ENCODE measurements at places on chromosomes 13 and 19. TPM values are rescaled to one million over a fixed set of nuclear protein-coding genes. Genes with fewer than 3 reads are reported as not detected.

Gene ZNF540
- 4.9 TPM for polyA plus RNA-seq

Gene OVOL3
- not detected for polyA plus RNA-seq

DNA sequence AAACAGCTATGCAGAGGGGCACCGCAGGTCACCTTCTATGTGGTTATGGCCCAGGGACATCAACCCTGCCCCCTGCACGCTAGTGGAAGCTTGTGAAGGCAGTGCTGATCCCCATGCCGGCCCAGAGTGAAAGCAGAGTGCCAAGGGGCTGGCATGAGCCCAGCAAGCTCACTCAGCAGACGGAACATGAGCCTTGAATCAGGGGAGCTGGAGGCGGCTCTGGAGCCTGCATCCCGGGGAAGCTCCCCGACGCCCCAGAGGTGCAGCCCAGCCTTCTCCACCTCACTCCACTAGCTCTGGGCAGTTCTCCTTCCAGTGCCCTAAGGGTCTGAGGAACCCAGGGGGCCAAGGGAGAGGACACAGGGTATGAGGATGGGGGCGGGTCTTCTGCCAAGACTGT, 19.0 kb upstream of the ISYNA1 start:
- DNase-seq = no peak

- DNase-seq = peak; percentile 76
Observed at GRCh38 chr19:4851551-4852290, 15.7 kb downstream of the PLIN3 start.

GRCh38 chr13:40777166-40777808, 6.3 kb upstream of the MRPS31 start:
- DNase-seq = peak; percentile 29

- no peak for DNase-seq
Observed at GRCh38 chr19:34575206-34575605, 93.6 kb downstream of the WTIP start.

DNA sequence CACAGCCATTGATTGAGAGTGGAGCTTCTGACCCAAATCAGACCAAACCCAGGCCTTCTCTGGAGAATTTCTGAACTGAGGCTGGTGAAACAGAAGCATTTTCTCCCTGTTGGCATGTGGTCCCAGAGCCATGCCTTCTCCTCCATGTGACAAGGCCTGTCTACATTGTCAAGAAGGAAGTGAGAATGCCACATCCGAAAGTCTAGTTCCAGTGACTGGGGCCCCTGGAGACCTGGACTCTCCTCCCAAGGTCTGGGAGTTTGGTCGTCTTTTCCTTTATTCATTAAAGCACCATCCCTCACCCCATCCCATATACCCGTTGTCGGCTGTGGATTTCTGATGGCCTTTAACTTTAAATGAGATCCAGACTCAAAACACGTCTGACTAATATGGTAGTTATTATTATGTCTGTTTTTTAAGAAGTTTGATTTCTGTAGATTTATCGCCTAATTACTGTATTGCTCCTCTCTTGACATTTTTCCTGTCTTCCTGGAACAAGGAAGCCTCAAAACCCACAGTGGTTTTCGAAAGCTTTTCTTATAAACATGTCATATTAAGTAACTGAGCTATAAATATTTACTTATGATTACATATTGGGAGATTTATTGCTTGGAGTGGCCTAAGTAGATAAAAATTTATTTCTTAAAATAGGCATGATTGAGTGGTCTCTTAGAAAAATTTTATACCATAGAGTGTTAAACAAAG, 128.3 kb upstream of the FRY start:
- DNase-seq = no peak

DNA sequence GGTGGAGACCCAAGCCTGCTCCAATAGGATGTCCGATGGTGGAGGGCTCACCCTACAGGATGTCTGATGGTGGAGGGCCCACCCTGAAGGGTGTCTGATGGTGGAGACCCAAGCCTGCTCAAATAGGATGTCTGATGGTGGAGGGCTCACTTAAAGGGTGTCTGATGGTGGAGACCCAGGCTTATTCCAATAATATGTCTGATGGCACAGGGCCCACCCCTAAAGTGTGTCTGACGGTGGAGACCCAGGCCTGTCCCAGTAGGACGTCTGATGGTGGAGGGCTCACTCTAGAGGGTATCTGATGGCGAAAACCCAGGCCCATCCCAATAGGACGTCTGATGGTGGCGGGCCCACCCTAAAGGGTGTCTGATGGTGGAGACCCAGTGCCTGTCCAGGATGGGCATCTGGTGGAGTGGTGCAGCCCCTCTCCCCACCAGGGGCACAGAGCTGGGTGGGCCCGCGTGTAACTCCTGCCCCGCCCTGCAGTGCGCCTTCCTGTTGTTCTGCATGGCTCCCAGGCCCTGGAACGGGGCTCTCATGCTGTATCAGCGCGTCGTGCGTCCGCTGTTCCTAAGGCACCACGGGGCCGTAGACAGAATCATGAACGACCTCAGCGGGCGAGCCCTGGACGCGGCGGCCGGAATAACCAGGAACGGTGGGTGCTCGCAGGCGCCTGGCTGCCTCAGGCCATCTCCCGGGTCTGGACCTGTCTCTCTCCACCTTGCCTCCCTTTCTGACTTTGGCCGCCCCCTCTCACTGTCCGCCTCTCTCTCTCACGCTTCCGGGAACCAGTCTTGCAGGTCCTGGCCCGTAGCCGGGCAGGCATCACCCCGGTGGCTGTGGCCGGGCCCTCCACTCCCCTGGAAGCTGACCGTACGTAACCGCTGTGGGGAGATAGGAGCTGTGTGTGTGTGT, 5.1 kb downstream of the REEP6 start:
- DNase-seq = no peak

GRCh38 chr13:99975626-99976025, 4.1 kb upstream of the ZIC5 start:
- DNase-seq = no peak

GRCh38 chr13:42056146-42056545, 7.7 kb downstream of the DGKH start:
- DNase-seq = no peak

- DNase-seq = no peak
Observed at GRCh38 chr13:101309014-101309619, 107.2 kb downstream of the NALCN start.
